Mammary epithelial cell (primary cell): ENCODE measurements at places on chromosomes 16 and 17. TPM values are rescaled to one million over a fixed set of nuclear protein-coding genes. Genes with fewer than 3 reads are reported as not detected.

- DNase-seq, result peak; percentile 48
These were observed 115.3 kb downstream of the CEP112 start for GRCh38 chr17:66076546-66077190.

CBFA2T3 gene
- total RNA-seq, result 0.83 TPM

- DNase-seq, result no peak
These were observed 39.5 kb downstream of the RBFOX1 start for GRCh38 chr16:7372095-7372494.

DNA sequence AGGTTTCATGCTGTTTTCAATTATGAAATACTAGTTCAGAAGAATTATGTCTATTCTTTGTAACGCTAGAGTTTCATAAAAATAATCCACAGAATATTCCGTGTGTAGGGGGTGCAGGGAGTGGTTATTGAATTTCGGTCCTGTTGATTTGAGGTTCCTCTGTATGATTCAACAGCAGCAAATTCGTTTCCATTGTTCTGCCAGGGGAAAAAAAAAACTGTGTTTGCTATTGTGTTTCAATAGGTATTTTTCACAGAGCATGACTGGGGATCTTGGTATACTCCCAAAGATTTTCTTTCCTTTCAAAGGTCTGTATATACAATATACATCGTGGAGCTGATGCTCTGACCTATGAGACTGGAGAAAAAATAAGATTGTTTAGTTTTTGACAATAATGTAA is 15.8 kb downstream of the SHISA9 start:
- no peak for DNase-seq

- DNase-seq, result no peak
These were observed 5.9 kb upstream of the SPAG7 start for GRCh38 chr17:4973256-4974114.

DNA sequence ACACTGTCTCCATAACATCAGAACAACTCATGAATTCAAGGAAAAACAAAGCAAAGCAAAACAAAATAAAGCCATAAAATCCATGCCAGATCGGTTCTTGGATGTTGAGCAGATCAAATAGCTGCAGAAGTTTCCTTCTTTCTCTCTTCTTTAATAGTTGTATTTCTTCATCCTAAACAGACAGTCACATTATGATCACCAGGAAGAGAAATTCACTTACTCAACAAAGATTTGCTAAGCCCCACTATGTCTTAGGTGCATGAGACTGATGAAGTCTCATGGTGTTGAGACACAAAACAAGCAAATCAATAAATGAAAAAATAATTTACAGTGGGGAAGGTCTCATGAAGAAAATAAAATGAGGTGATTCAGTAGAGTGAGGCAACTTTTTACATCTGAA is 72.8 kb downstream of the WIPI1 start:
- no peak for DNase-seq

- no peak for DNase-seq
These were observed 9.9 kb downstream of the ITPRIPL2 start for GRCh38 chr16:19123535-19124178.

DNA sequence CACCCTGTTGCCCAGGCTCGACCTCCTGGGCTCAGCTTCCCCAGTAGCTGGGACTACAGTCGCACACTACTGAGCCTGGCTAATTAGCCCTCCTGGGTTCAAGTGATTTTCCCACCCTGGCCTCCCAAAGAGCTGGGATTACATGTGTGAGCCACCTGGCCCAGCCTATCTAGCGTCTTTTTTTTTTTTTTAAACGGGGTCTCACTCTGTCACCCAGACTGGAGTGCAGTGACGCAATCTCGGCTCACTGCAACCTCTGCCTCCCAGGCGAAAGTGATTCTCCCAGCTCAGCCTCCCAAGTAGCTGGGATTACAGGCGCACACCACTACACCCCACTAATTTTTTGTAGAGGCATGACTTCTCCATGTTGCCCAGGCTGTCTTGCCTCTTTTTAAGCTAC is 33.3 kb downstream of the GLG1 start:
- no peak for DNase-seq

GRCh38 chr16:85423631-85424030 is 189.5 kb upstream of the GSE1 start:
- no peak for DNase-seq

GRCh38 chr16:57844416-57845030 is 42.2 kb upstream of the KIFC3 start:
- DNase-seq, result no peak

GRCh38 chr16:47965439-47965838 is 190.4 kb downstream of the ABCC12 start:
- DNase-seq, result peak; percentile 73

KRTAP4-1 gene
- total RNA-seq, result not detected

DNA sequence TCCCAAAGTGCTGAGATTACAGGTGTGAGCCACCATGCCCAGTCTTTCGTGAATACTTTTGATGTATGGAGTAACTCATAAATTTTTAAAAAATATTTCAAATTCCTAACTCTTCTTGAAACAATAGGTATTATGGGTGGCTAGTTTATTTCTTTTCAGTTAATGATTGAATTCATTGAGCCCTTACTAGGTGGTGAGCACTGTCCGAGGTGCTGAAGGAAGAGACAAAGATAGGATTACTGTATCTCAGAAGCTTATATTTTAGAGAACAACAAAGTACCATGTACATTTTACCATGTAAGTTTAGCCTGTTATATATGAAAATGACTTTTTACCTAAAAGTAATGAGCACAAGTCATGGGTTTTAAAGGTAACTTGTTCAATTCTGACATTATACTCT is 418.3 kb downstream of the NPIPA7 start:
- no peak for DNase-seq
